D341Med (cell line): ENCODE measurements at places on chromosomes 16 and 17.
A peak's percentile ranks its signal among the peaks of the same experiment; 100 is the strongest.

DNA sequence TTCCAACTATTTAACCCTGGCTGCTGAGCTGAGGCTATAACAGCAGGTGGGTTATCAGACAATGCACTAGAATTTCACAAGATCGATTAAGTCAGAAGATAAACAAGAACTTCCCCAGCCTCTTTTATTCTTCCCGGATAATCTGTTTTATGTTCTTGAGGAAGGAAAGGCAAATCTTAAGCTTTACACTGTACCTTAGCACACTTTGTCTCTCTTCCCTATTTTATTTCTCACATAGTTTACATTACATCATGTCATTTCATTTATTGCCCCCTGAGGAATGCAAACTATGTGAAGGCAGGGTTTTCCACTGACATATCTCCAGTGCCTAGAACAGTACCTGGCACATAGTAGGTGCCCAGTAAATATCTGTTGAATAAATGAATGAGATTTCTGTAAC, 139.6 kb downstream of the SKAP1 start:
- DNase-seq = no peak

- DNase-seq = no peak
Measured at GRCh38 chr17:57385975-57386374, 129.7 kb downstream of the MSI2 start.

- DNase-seq = peak; percentile 43
Measured at GRCh38 chr17:65920996-65921395, 270.9 kb downstream of the CEP112 start.

DNA sequence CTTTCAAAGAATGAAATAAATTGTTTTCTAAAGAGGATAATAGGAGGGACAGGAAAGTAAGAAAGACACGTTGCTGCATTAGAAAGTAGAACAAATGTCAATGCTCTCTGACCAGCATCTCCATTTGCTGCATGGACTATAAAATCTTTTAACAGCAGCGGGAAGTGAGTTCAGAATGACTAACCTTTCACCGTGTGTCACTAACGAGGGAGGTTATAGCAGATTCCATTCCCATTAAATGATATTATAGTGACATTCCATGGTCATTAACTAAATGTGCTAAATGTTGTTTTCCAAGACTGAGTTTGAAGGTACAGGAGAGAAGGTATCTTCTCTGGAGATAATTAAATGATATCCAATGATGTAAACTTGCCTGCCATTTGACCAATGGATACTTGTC, 127.1 kb upstream of the HS3ST3A1 start:
- no peak for DNase-seq

DNA sequence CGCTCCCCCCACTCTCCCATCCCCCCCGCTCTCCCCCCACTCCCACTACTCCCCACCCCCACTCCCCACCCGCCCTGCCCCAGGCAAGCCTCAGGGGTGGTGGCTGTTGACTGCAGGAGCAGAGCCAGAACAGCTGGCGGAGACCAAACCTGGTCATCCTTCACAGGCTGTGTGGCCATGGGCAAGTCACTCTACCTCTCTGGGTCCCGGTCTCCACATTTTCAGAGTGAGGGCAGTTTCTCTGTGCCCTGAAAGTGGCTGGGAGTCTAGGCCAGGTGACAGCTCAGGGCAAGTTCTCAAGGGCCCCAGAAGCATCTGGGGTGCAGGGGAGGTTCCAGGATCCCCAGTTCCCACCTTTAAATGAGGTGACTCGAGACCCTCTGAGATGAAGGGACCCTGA, 15.1 kb upstream of the BAHCC1 start:
- no peak for DNase-seq

GRCh38 chr17:76390003-76390421, 5.6 kb downstream of the SPHK1 start:
- no peak for DNase-seq

DNA sequence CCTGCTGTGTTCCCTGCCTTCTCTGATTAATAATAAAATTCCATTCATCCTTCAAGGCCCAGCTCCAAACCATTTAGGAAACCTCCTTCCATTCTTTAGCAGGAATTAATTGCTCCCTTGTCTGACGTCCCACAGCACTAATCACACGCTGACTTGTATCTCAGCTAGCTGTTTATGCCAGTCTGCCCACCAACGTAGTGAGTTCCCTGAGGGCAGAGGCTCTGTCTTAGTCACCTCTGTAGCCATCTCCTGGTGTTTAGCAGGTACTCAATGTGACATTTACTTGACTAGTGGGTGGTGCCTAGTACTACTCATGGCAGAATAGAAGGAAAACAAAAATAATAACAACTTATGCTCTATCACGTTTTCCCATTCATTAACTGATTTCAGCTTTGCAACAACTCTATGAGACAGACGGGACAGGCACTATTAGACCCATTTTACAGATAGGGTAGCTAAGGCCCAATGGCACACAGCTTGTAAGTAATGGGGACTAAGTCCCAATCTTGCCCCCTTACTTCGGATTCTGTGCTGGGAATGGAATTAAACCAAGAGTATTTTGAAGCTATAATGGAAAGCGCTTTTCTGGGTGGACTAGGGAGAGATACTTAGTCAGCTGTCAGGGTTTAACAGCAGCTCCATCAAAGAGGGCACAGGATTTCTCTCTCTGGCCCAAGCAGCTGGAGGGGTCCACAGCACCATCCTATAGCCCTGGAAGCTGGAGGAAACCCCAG, 931 bp upstream of the WIPF2 start:
- DNase-seq = no peak

GRCh38 chr16:13005721-13006247, 104.4 kb downstream of the SHISA9 start:
- DNase-seq = no peak

DNA sequence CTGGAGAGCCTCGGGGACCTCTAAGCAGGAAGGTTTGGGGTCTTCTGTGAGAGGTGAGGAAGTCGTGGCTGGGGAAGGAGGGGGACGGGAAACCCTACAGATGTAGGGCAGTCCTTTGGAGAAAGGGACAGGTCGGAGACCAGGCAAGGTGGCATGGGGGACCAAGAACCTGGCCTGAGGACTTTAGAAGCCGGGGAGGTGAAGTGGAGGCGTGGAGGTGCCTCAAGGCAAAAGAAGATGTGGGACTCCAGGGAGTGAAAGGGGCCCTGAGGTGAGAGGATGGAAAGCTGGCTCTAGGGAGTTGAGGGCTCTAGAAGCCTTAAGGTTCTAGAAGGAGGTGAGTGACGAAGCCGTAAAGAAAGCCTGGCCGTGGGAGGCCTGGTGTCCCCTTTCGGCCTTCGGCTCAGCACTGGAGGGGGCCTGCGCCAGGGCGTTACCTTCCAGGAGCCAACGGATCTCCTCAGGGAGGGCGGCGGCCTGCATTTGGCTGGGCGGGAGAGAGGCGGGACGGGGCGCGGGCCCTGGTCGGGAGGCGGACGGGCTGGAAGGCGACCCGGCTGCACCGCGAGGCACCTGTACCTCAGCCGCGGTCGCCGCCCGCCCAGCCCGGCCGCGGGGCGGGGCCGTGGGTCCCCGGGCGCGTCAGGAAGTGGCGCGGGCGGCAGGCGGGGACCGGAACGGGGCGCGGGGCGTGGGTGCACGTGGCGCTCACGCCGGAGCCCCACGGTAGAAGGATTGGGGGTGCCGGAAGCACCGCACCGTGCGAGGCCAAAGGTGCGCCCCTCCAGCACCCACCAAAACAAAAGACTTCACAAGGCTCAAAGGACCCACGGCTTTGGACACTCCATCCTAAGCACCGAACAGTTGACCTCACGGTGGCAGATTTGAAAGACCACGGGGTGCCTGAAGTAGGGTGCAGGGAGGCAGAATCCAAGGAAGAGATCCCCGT, at the start of gene SKAP1:
Gene SKAP1, minus strand, starts transcription at position 577 of the 949 bp plus-strand sequence.
- peak; percentile 57 for DNase-seq

- no peak for DNase-seq
Measured at GRCh38 chr17:49699966-49700575, 7.7 kb downstream of the SLC35B1 start.

DNA sequence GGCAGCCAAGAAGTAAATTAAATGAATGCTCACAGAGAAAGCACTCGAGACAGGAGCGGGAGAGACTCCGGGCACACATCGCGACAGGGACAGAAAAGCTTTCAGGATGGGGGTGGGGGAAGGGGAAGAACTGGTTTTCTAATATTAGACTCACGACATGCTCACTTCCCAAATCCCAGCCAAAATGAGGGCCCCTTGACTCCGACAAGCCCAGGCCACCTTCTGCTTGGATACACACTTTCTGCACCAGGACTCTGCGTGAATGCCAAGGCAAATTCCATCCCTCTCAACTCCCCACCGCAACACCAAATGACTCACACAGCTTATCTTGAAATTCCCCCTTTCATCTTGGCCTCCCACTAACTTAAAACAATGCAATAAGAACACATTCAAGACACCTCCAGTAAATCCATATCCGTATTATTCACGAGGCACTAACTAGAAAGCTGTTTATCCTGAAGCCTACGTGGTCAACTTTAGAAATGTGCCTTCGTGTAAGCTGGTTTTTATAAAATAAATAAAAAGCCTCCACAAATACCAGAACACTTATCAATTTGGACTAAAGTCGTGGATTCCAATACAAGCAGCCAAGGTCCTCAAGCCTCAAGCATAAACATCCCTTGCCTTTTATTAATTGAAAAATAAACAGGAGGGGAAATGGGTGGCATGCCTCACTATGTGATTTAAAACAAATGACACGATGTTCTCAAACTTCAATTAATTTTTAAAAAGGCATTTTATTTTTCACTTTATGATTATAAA, 46.1 kb downstream of the NXN start:
- DNase-seq = no peak

- no peak for DNase-seq
Measured at GRCh38 chr16:19716183-19716582, 1.8 kb downstream of the KNOP1 start.

GRCh38 chr17:82737967-82738877, 2.8 kb downstream of the FN3K start:
- DNase-seq = no peak

DNA sequence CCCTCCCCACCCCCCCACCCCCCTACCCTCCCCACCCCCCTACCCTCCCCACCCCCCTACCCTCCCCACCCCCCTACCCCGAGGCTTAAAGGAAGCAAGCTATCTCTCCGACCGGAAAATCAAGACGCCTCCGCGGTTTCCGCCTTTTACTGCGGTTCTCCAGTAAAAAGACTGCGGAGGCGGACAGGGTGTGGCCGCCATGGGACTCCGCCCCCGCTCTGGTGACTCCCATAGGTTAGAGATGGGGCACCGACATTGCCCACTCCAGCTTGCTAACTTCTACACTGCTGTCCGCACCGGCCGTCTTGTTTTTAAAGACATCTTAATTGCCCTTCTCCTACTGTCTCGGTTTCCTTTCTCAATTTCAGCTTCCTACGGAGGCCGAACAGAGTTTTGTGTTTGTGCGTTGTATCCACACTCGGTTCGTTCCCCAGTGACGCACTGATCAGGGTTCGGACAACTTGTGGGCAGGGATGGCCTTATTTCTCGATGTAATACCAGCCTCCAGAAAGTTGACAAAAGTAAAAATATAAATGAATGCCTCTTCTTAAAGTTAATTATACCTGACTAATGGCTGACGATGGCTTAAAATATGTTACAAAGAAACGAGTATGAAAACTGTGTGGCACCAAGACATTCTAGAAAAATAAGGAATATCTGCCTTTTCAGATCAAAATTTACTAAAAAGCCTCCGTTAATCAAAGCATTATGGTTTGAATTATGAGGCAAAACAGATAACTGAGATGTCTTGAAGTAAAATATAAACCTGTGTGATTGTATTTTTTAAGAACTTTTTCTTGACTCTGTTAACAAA, 1.1 kb upstream of the ZNF200 start:
- DNase-seq = no peak

GRCh38 chr17:21240369-21241055, 12.7 kb downstream of the NATD1 start:
- DNase-seq = no peak

- DNase-seq = no peak
Measured at GRCh38 chr16:1645914-1646525, 32.1 kb upstream of the JPT2 start.

GRCh38 chr16:52851211-52851740, 201.4 kb downstream of the CHD9NB start:
- DNase-seq = no peak

DNA sequence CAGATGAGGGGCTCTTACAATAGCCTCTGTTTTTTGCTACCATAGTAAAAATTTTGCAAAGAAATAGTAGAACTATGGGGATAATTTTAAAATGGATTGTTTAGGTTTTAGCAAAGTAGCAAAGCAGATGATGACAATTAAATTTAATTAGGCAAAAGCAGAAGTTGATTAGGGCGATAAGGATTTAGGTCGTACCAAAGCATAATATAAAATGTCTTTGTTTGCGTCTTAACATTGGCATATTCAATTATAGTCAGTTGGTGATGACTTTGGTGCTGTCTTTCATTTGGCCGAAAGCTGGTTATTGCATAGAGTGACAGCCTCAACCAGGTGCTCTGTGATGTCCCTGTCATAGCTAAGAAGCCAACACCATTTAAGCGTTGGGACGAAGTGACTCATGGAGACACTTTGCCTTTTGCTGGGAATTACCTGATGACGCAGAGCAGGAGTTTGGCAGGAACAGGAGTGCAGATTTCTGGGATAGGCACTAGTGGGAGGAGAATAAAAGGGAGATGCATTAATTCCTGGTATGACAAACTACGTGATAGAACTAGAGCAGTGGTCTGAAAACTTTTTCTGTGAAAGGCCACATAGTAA, 38.3 kb downstream of the MAP2K6 start:
- DNase-seq = no peak

GRCh38 chr16:27571433-27572326, 21.7 kb downstream of the KATNIP start:
- DNase-seq = no peak

GRCh38 chr17:59154721-59155438, at the start of gene SKA2:
TSS of gene SKA2 (minus strand) at chr17:59155186. CDS start at chr17:59155163, 23 bp downstream.
- DNase-seq = peak; percentile 93
